ENCODE measurements at places on chromosomes 2 and 18. TPM values are rescaled to one million over a fixed set of nuclear protein-coding genes. Genes with fewer than 3 reads are reported as not detected.
A peak's percentile ranks its signal among the peaks of the same experiment; 100 is the strongest.

GRCh38 chr2:162821718-162822117 lies 16.8 kb downstream of the KCNH7 start:
- DNase-seq, result no peak

DNA sequence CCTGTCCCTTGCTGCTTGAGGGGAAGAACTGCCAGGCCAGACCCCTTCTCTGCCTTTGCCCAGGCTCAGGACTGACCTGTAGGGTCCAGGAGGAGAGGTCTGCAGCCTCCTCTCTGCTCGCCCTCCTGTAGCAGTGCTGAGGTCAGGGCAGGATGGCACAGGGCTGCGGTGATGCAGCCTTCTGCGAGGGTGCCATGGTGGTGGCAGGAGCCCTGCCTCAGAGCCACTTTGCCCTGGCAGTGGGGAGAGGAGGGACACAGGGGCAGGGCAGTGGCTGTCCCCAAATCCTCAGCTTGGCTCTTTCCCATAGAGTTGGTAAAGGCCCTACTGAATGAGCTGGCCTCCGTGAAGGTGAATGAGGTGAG lies 884 bp downstream of the PROM2 start:
- no peak for DNase-seq

DNA sequence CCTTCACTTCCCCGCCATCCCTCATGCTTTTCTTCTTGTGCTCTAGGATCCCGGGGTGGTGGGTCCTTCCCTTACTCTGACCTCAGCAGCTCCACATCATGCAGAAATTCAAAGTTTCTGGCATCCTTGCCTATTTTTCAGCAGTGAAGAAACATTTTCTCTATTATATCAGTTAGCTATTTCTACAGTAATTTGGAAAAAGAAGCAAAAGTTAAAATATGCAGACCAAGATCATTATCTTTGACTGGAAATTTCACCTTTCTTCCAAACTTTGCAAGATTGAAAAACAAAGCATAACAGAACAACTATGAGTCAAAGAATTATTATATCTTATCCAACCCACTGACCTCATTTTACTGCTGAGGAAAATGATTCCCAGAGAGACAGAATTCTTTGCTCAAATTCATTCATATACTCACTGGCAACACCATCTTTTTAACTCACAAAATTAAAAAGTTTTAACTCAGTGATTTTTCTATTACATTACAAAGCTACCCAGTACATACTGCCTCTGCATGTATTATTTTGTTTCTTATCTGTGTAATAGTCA lies 40.5 kb downstream of the ANTXR1 start:
- no peak for DNase-seq

DNA sequence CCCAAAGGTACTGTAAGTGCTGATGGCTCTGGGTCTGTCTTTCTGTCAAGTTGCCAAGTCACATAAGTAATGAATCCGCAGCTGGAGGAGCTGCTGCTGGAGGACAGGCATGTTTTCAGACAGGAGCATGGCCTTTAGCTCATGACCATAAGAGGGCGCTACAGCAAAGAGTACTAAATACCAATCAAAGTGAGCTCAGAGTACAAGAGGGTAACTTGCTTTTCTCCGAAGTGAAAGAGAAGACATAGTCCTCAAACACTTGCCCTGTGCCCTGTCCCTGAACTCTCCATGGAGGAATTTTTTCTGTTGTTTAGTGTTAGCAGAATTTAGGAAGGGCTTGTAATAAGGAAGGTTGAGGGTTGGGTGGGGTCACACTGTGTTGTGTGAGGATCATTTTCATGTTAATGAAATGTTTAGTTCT lies 58.0 kb upstream of the EML6 start:
- DNase-seq, result peak; percentile 50

- no peak for DNase-seq
Observed at GRCh38 chr2:172092716-172093415, 7.6 kb downstream of the DLX1 start.

GRCh38 chr2:111252436-111252835 lies 131.7 kb downstream of the BCL2L11 start:
- DNase-seq, result no peak

Gene L3MBTL4
- total RNA-seq, result not detected

Gene ALK
- total RNA-seq, result not detected

Gene PSTPIP2
- total RNA-seq, result 19.0 TPM

Gene CNDP1
- total RNA-seq, result not detected

All from G401 (cell line).